ENCODE measurements at places on chromosomes 2 and 18. TPM values are rescaled to one million over a fixed set of nuclear protein-coding genes. Genes with fewer than 3 reads are reported as not detected.

SLC5A7 gene
- not detected for total RNA-seq

RAMP1 gene
- 8.2 TPM for total RNA-seq

HDHD2 gene
- 23.0 TPM for total RNA-seq

TRIM43 gene
- total RNA-seq: not detected

RAD51AP2 gene
- 0.04 TPM for total RNA-seq

EFHD1 gene
- total RNA-seq: not detected

CHRNG gene
- not detected for total RNA-seq

HAAO gene
- not detected for total RNA-seq

ODC1 gene
- total RNA-seq: 513 TPM

UGT1A7 gene
- 0.16 TPM for total RNA-seq

FSIP2 gene
- total RNA-seq: 0.08 TPM

SNTG2 gene
- total RNA-seq: 0.55 TPM

CNDP1 gene
- not detected for total RNA-seq

GULP1 gene
- total RNA-seq: 10.3 TPM

ALKAL2 gene
- not detected for total RNA-seq

CKAP2L gene
- total RNA-seq: 11.3 TPM

ABCG8 gene
- not detected for total RNA-seq

MC4R gene
- not detected for total RNA-seq

SUCLG1 gene
- total RNA-seq: 64.3 TPM

SCN2A gene
- total RNA-seq: 0.42 TPM

CCDC74A gene
- 6.0 TPM for total RNA-seq

SULT1C2 gene
- total RNA-seq: not detected
